ENCODE measurements at places on chromosomes 13 and 19. TPM values are rescaled to one million over a fixed set of nuclear protein-coding genes. Genes with fewer than 3 reads are reported as not detected.

- no peak for DNase-seq
- H3K36me3 ChIP-seq, result peaks cover 11% of the 10 kb centered on the region
- peaks cover 36% of the 10 kb centered on the region for H3K4me1 ChIP-seq
- H3K27ac ChIP-seq, result no peak overlapping the region
Measured at GRCh38 chr19:46979126-46980105, 40.2 kb upstream of the NPAS1 start.

GRCh38 chr13:31261241-31261640 is 61.5 kb downstream of the B3GLCT start:
- no peaks in the 10 kb centered on the region for H3K4me1 ChIP-seq
- no peak for DNase-seq
- no peak overlapping the region for H3K27ac ChIP-seq
- no peak overlapping the region for H3K4me3 ChIP-seq

GRCh38 chr13:113917096-113917495 is 53.2 kb upstream of the GAS6 start:
- H3K27me3 ChIP-seq, result no peaks in the 10 kb centered on the region
- peaks cover 10% of the 10 kb centered on the region for H3K4me1 ChIP-seq
- DNase-seq, result no peak
- no peaks in the 10 kb centered on the region for H3K36me3 ChIP-seq

DNA sequence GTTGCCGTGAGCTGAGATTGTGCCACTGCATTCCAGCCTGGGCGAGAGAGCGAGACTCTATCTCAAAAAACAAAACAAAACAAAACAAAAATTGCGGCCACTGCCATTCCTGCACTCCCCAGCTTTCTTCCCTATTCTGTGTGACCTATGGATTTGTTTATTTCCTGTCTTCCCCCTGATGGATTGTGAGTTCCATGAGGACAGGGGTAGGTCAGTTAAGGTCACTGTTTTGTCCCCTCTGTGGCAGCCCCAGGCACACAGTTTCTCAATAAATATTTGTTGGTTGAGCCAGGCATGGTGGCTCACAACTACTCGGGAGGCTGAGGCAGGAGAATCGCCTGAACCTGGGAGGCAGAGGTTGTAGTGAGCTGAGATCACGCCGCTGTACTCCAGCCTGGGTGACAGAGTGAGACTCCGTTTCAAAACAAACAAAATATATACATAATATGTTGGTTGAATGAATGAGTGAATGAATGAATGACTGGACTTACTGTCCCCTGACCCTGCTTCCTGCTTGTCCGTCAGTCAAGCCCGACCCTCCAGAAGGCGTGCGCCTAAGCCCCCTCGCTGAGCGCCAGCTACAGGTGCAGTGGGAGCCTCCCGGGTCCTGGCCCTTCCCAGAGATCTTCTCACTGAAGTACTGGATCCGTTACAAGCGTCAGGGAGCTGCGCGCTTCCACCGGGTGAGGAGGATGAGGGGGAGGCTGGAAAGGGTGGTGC is 5.0 kb downstream of the EBI3 start:
- DNase-seq, result no peak
- H3K27me3 ChIP-seq, result peaks cover 5% of the 10 kb centered on the region
- H3K4me1 ChIP-seq, result no peaks in the 10 kb centered on the region
- H3K27ac ChIP-seq, result no peak overlapping the region

DNA sequence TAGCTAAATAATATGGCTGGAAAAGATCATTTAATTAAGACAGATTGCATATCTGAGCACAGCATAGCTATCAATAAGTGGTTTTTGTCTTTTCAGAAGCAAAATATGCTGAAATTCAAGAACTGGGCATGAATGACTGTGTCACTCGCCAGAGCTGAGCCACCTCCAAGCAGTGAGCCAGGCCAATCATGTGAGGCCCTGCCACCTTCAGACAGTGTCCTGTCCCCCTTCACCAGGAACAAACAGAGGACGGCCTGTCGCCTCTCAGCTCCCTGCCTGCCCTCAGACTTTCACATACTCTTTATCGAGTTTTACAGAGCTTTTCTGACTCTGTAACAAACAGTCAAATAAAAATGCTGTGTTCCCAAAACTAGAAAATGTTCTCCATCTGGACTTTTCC is 171.0 kb upstream of the TSC22D1 start:
- H3K27ac ChIP-seq, result no peak overlapping the region
- H3K4me3 ChIP-seq, result no peak overlapping the region
- no peaks in the 10 kb centered on the region for H3K36me3 ChIP-seq
- no peaks in the 10 kb centered on the region for H3K4me1 ChIP-seq
- no peaks in the 10 kb centered on the region for H3K27me3 ChIP-seq
- DNase-seq, result no peak

GRCh38 chr19:18776288-18776594 is 14.9 kb downstream of the COMP start:
- no peak overlapping the region for H3K27ac ChIP-seq
- no peaks in the 10 kb centered on the region for H3K27me3 ChIP-seq
- no peak for DNase-seq
- no peaks in the 10 kb centered on the region for H3K4me1 ChIP-seq

- no peak overlapping the region for H3K27ac ChIP-seq
- H3K27me3 ChIP-seq, result no peaks in the 10 kb centered on the region
- H3K4me1 ChIP-seq, result no peaks in the 10 kb centered on the region
- H3K4me3 ChIP-seq, result no peak overlapping the region
- DNase-seq, result no peak
- H3K36me3 ChIP-seq, result peaks cover 100% of the 10 kb centered on the region
Measured at GRCh38 chr13:114260814-114261213, 20.6 kb upstream of the UPF3A start.

GRCh38 chr13:36673838-36674326 is at the start of gene SERTM1:
Gene SERTM1 (plus strand): TSS chr13:36674020. CDS start chr13:36695079, 21,059 bp downstream.
- H3K4me3 ChIP-seq, result no peak within 1 kb of the TSS
- no peak for DNase-seq
- H3K27ac ChIP-seq, result no peak within 1 kb of the TSS
- peaks cover 10% of the 10 kb centered on the region for H3K4me1 ChIP-seq
- no peaks in the 10 kb centered on the region for H3K36me3 ChIP-seq

DNA sequence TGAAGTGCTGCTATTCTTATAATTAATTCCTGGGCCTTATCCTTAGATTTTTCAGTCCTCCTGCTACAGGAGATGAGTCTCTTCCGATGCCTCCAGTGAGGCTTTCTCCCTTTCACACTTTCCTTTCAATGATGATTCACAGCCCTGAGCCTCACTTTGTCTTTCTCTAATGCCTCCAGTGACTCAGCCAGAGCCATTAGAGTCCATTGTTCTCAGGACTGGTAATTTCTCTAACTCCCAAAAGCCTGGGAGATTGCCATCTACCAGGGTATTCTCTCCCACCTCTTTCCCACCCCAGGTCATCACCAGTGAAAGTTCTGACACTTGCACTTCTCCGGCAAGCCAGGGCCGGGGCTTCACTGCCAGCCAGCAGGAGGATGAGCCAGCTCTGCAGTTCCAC is 49.6 kb upstream of the ARGLU1 start:
- no peak overlapping the region for H3K4me3 ChIP-seq
- no peaks in the 10 kb centered on the region for H3K4me1 ChIP-seq
- no peaks in the 10 kb centered on the region for H3K36me3 ChIP-seq
- H3K27ac ChIP-seq, result no peak overlapping the region
- peaks cover 3% of the 10 kb centered on the region for H3K27me3 ChIP-seq
- DNase-seq, result no peak

- peak; percentile 95 for DNase-seq
- peak overlapping the region; percentile 94 for H3K27ac ChIP-seq
- peaks cover 56% of the 10 kb centered on the region for H3K36me3 ChIP-seq
- peaks cover 43% of the 10 kb centered on the region for H3K4me1 ChIP-seq
- H3K27me3 ChIP-seq, result no peaks in the 10 kb centered on the region
Measured at GRCh38 chr19:1252821-1253513, 4.6 kb downstream of the MIDN start.

- DNase-seq, result no peak
- H3K27ac ChIP-seq, result no peak overlapping the region
- H3K4me1 ChIP-seq, result no peaks in the 10 kb centered on the region
- H3K27me3 ChIP-seq, result no peaks in the 10 kb centered on the region
- no peaks in the 10 kb centered on the region for H3K36me3 ChIP-seq
Measured at GRCh38 chr19:5557691-5558090, 10.1 kb downstream of the TINCR start.

DNA sequence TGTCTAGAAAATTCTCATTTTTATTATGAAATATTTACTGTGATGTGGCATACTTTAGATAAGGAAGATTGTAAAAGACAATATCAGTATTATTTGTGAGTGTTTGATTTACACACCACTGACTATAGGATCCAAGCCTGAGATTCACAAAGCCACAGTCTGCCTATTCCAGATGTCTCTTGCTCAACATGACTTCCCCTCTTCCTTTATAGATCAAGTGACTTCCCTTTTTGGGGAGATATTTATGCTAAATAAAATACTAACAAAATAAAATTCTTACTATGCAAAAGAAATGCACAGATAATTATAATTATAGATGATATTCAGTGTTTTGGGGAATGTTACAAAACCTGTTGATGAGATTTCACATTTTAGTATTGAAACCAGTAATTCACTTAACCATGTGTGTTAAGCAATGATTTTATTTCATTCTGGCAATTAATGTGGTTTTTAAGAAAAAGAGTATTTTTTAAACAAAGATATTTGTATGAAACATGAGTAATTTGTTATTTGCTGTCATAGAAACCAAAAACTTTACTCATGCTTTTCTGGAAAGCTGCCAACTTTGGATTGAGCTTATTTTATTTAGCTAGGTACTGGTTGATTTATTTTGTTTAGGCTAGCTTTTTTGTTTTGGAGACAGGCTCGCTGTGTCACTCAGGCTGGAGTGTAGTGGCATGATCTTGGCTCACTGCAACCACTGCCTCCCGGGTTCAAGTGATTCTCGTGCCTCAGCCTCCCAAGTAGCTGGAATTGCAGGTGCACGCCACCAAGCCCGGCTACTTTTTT is 13.7 kb upstream of the GPR183 start:
- H3K4me3 ChIP-seq, result no peak overlapping the region
- no peaks in the 10 kb centered on the region for H3K27me3 ChIP-seq
- H3K36me3 ChIP-seq, result peaks cover 50% of the 10 kb centered on the region
- peak; percentile 84 for DNase-seq
- H3K27ac ChIP-seq, result peak overlapping the region; percentile 94

GRCh38 chr13:22214184-22214583 is 543.3 kb downstream of the FGF9 start:
- DNase-seq, result no peak
- no peaks in the 10 kb centered on the region for H3K4me1 ChIP-seq

DNA sequence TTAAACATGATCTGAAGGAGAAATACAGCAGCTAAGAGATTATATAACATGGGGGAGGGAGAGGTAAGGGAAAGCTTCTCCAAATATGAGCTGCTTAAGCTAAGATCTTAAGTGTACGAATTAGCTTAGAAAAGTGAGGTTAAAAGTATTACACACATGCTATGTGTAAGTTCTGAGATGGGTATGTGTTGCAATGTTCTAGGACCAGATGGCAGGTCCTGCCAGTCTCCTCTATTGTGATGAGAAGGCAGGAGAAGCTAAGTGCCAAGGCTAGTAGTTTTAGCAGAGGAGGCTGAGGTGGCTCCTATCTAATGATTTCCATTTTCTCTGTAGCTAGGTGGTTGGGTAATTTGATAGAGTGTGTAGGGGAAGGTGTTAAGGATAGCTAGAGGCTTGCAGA is 57.6 kb downstream of the MICU2 start:
- H3K4me3 ChIP-seq, result no peak overlapping the region
- no peak overlapping the region for H3K27ac ChIP-seq
- H3K27me3 ChIP-seq, result no peaks in the 10 kb centered on the region
- no peaks in the 10 kb centered on the region for H3K4me1 ChIP-seq
- no peak for DNase-seq

GRCh38 chr13:57346786-57347185 is 179.8 kb downstream of the PRR20E start:
- no peaks in the 10 kb centered on the region for H3K27me3 ChIP-seq
- H3K4me1 ChIP-seq, result no peaks in the 10 kb centered on the region
- no peak overlapping the region for H3K27ac ChIP-seq
- no peak overlapping the region for H3K4me3 ChIP-seq
- H3K36me3 ChIP-seq, result no peaks in the 10 kb centered on the region

DNA sequence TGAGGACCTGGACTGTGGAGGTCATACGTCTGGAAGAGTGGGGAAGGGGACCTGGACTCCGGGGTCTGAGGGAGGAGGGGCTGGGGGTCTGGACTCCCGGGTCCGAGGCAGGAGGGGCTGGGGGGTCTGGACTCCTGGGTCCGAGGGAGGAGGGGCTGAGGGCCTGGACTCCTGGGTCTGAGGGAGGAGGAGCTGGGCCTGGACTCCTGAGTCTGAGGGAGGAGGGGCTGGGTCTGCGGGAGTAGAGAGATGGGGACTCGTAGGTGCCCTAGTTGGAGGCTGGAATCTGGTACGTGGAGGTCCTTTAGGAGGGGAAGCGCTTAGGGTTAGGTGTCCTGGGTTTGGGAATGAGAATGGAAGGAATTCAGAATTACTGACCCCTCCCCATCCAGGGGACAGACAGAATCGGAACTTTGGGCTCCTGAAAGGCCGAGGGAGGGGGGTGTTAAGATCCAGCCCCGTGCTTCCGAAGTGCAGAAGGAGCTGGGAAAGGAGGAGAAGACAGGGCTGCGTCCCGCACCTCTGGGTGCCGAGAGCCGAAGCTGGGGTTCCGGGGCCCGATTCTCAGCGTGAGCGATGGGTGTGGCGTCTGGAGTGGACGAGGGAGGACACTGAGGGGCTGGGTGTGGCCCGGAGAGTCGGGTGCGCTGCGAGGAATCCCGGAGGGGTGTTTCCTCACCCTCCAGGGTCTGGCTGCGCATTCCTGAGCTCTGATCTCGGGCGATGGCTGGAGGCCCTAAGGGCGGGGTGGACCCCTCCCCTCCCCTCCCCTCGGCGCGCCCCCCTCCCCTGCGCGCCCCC is 608 bp downstream of the MYADM start:
- peaks cover 9% of the 10 kb centered on the region for H3K36me3 ChIP-seq
- peak overlapping the region; percentile 99 for H3K27ac ChIP-seq
- H3K4me3 ChIP-seq, result peak overlapping the region; percentile 77
- no peaks in the 10 kb centered on the region for H3K27me3 ChIP-seq

GRCh38 chr13:24670961-24671381 is 9.2 kb upstream of the ATP12A start:
- peak overlapping the region; percentile 34 for H3K4me3 ChIP-seq
- no peak overlapping the region for H3K27ac ChIP-seq
- peak; percentile 23 for DNase-seq
- H3K27me3 ChIP-seq, result no peaks in the 10 kb centered on the region

DNA sequence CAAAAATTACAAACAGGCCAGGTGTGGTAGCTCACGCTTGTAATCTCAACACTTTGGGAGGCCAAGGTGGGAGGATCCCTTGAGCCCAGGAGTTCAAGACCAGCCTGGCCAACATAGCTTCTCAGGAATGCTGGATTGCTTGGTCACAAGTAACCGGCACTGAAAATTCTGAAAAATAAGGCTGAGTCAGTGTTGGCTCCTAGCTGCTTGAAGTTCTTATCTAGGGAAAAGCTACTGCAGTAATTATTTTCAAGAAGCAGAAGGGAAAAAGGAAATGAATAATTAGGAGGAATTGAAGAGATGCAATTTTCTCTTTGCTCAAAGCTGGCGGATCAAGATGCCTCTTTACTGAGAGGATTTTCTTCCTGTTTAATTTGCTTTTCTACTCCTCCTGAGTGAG is 75.0 kb upstream of the GTF3A start:
- no peak overlapping the region for H3K4me3 ChIP-seq
- no peak for DNase-seq
- H3K36me3 ChIP-seq, result no peaks in the 10 kb centered on the region
- H3K27me3 ChIP-seq, result no peaks in the 10 kb centered on the region

The PCP2 gene
- not detected for polyA plus RNA-seq

The ACER1 gene
- polyA plus RNA-seq, result not detected

The GATAD2A gene
- polyA plus RNA-seq, result 8.7 TPM

The NANOS3 gene
- polyA plus RNA-seq, result not detected

The CARM1 gene
- polyA plus RNA-seq, result 26.3 TPM

The SYNGR4 gene
- polyA plus RNA-seq, result not detected

The DMKN gene
- not detected for polyA plus RNA-seq

The TFPT gene
- 9.5 TPM for polyA plus RNA-seq

The PLIN5 gene
- 3.0 TPM for polyA plus RNA-seq

The PABPC3 gene
- 0.08 TPM for polyA plus RNA-seq
